ENCODE measurements at places on chromosomes 6 and 20.

GRCh38 chr20:37687478-37687805 is 6.4 kb upstream of the CTNNBL1 start:
- no peak for DNase-seq

- DNase-seq, result no peak
Measured at GRCh38 chr6:166645896-166646295, 18.8 kb upstream of the RPS6KA2 start.

GRCh38 chr6:63802606-63803206 is 167.1 kb downstream of the PHF3 start:
- DNase-seq, result no peak

DNA sequence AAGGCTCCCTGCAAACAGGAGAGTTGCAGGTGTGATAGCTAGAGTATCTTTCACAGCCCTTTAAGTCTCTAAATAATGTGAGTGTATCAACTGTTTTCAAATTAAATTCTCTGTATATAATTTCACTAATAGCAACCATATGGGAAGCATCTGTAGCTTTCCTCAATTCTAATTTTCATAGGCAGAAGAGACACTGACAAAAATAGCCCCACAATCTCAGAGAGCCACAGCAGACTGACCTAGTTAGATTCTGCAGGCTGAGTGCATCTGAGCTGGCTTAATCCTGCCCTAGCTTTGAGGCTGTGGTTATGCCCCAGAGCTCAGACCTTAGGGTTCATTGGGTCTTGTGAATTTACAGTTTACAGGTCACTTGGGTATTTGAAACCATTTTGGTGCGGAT is 63.9 kb downstream of the MAP7 start:
- no peak for DNase-seq

DNA sequence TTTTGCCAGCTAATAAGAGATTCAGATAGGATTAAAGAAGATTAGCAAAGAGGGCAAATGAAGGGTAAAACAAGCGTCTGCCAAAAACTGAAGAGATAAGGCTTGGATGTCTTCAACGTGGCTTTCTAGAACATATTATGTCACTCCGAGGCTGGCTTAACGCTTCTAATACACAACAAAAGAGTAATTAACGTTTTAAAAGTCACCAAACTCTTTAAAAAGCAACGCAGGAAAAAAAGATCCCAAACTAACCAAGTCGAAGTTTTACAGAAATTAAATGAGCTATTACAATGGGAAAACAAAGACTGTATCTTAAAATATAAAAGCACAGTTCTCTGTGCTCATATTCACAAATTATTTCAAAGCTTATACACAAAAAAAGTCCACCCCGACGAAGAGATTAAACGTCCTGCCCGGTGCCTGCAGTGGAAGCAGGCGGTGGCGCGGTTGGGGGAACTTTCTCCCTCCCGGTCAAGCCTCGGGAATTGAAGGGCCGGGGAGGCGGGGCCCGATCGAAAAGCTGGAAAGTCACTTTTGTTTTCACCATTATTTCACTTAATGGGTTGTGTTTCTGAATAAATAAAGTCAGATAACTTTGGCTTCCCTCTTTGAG is 1.2 kb downstream of the MAK start:
- DNase-seq, result no peak

- no peak for DNase-seq
Measured at GRCh38 chr6:135941275-135942025, 89.9 kb downstream of the PDE7B start.

GRCh38 chr20:33889312-33889711 is 78.2 kb downstream of the CHMP4B start:
- no peak for DNase-seq

DNA sequence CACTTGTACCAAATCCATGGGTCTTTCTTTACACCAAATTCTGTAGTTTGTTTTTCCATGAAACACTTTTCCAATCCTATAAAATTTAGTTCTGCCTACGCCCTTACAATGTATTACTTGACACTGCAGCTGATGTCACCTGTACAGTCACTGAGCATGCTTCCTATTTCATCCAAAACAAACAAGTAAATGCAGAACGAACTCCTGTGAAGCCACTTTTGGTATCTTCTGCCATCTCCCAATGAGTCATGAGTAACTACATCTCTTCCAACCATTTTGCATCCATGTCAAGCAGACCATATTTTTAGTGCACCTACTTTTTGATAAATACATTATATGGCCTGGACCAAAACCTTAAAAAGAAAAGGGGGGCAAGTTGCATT is 42.4 kb downstream of the HDDC2 start:
- no peak for DNase-seq
